ENCODE measurements at places on chromosomes 11 and 22.

DNA sequence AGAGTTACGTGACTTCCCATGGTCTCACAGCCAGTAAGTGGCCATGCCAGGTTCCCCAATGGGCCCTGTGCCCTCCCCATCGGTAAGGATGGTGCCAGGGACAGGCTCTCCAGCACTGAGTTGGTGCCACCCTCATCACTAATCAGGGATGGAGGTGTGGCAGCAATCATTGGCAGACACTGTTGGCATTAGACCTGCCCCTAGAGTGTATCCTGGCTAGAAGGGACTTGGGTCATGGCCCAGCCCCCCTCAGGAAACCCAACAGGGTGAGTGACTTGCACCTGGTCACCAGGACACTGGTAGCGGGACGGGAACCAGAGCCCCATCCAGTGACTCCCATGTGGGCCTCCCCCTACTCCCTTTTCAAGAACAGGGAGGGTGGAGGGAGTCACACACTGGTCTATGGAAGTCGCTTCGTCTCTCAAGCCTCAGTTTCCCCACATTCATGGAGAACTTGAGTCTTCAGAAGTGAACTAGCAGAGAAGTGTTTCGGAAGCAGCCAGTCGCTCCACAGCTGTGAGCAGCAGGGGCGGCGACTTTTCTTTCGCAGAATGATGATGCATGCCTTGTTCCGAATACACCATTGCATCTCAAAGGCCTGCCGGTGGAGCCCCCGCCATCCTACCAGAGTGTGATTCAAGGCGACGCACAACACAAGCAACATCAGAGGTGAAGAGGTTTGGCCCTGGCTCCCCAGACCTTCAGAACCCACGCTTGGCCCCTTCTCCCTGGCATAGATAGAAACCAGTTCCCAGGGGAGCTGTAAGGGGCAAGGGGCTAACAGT, 12.9 kb downstream of the MS4A10 start:
- DNase-seq = no peak

- DNase-seq = no peak
These were observed 33.6 kb downstream of the SYN3 start for GRCh38 chr22:33024626-33025025.

- DNase-seq = no peak
These were observed 4.4 kb upstream of the TPCN2 start for GRCh38 chr11:69044111-69045013.

- no peak for DNase-seq
These were observed 278.4 kb upstream of the PDGFD start for GRCh38 chr11:104442321-104442720.
